ENCODE measurements at places on chromosomes 7 and 10.
A peak's percentile ranks its signal among the peaks of the same experiment; 100 is the strongest.

DNA sequence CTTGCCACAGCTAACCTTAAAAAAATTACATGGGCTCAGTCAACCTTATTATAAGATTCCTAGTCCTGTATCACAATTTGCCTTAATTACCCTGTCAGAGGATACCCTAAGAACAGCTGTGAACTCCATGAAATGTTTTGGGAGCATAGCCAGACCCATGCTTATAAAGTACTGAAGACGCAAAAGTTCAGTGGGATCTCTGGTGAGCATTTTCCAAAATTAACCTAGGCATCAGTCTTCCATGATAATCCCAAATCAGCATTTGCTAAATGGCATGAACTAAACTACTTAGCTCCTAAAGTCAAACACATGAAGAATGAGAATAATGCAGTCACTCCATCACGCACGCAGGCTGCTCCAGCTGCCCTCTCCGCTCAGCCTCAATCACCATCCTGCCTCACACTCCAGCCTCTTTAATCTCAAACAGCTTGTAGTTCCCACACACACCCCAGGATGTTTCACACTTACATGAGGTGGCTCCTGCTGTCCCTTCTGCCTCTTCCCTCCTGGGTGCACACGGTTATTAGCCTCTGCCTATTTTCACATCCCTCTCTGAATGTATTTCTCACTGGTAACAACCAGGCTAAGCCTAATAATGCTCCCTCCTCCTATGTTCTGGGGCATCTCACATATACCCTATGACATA lies 15.3 kb downstream of the IGF2BP3 start:
- no peak for DNase-seq

DNA sequence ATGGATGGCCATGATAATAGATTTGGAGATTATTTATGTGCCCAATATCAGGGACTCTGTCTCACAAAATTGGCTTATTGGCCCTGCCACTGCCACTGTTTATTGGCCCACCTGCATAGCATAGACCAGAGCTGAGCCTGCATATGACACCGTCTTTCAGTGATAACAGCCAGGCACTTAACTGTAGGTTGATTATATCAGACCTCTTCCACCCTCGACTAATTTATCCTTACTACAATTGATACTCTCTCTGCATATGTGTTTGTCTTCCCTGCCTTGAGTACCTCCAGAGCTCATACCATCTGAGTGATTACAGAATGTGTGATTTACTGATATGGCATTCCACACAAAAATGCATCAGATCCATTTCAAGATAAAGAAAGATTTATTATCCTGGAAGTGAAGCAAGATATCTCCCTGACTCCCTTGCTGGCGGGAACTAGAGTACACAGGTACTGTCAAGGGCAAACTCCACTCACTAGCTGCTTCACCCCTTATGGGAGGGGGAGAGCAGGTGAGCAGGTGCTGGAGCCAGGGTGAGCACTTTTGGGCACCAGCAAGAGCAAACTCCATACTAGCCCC lies 13.1 kb upstream of the SAMD9L start:
- DNase-seq: no peak

DNA sequence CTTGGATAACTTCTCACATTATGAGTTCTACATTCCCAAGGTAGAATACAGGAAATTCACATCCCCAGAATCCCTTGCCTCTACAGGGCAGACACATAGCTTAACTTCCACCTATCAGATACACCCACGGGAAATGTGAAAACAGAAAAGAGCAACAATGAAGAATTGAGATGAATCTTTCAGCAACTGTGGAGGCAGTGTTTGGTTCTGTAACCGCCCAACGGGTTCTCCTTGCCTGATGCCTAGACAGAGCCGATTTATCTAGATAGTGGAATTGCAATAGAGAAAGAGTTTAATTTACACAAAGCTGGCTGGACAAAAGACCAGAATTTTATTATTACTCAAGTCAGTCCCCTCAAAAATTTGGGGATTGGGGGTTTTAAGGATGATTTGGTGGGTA lies 138.8 kb downstream of the MTPAP start:
- no peak for DNase-seq

DNA sequence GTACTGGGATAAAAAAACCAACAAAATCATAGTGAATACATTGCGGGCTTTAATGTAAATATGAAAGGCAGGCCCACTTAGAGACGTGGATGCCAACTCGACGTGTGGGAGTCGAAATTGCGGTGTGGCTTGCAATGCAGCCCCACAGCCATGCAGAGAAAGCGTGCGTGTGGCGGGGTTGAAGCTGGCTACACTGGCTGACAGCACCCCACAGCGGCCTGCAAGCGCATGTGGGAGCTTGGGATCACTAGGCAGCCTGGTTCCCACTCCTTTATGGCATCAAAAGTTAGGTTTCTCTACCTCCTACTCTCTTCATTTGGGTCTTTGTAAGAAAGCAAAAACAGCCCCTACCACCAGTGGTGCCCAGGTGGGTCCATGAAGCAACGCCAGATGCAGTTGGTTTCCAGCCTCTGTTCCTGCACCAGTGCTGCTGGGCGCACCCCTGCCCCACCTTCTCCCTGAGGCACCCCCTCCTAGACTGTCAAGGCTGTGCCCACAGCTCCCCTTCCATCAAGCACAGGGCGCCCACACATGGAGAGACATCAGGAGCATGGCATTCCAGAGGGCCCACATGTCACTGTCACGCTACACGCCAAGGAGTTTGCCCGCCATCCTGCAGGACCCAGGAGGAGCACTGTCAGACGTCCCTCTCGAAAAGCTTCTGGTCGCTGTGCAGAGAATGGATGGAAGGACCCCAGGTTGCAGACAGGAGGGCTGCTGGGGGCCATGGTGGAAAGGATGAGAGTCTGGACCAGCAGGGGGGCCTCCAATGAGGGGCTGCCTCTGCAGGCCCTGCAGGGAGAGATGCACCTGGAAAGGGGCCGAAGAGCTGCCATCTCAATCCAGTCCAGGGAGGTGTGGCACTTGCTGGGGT lies 142.9 kb downstream of the PAXIP1 start:
- DNase-seq: no peak

GRCh38 chr7:135334830-135335543 lies 101.3 kb downstream of the STRA8 start:
- DNase-seq: no peak

DNA sequence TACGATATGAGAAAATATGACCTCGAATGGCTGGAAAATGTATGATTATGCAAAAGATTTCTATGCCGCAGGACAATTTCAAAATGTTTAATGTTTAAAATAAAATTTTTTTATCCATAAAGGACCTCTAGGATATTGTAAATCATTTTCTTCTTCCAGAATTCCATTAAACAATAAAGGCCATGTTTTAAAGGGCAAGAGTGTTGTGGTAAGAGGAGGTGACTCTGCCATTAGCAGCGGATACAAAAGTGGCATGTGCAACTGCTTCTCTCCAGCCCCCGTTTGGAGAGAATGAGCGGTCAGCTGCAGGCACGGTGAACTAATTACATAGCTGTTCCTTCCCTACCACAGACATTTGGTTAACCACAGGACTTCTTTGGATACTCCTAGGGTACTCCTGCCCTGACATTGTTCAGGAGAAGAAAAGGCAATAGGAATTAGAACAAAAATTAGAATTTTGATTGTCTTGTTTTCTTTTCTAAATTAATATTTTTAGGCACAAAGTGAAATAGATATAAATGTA lies 63.8 kb downstream of the HBP1 start:
- no peak for DNase-seq

GRCh38 chr10:104638861-104639589 lies 2.1 kb upstream of the SORCS3 start:
- DNase-seq: no peak

DNA sequence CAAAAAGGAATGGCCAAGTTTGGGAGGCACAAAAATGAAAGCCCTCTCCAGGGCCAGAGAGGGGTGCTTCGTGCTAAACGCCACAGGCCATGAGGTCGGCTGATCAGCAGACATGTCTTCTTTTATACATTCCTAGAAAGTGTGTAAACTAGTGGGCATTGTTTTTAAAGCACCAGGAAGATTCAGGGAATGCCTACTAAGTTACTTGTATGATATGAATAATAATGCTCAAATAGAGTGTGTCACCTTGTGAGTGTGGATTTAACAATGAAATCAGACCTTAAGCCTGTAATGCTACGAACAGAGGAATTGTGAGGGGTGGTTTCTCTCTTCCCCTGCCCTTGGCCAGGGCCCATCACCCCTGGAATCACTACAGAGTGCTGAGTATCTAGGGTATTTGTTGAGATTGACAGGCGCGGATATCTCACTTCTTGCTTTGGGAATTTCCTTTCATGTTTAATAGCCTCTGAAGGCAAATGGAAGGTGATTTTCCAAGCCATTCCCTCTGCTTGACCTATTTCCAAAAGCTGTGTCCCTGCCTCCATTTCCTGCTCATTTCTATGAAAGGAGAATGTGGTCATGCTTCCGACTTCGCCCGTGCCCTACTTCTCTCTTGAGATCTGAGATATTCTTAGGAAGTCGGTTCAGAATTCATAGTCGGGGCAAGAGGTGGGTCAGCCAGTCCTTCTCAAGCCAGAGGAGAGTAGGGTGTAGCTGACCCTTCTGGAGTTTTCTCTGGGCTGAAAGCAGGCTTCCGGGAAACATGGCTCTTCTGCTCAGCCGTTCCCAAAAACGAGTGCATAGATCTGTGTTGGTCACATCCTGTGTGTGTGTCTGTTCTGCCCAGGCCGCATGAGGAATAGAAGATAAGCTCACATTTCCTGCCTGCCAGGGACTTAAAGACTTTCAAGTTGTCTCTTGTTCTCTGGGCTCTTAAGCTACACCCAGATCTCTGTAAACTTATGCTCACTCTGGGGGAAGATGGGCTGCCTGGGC lies 167.8 kb upstream of the ITGB1 start:
- peak; percentile 42 for DNase-seq

GRCh38 chr10:113476673-113477072 lies 76.2 kb upstream of the HABP2 start:
- no peak for DNase-seq
